Endothelial cell of umbilical vein (primary cell): ENCODE measurements at places on chromosomes 4 and X.

- peak; percentile 84 for DNase-seq
These were observed 6.7 kb upstream of the PPID start for GRCh38 chr4:158729716-158730559.

DNA sequence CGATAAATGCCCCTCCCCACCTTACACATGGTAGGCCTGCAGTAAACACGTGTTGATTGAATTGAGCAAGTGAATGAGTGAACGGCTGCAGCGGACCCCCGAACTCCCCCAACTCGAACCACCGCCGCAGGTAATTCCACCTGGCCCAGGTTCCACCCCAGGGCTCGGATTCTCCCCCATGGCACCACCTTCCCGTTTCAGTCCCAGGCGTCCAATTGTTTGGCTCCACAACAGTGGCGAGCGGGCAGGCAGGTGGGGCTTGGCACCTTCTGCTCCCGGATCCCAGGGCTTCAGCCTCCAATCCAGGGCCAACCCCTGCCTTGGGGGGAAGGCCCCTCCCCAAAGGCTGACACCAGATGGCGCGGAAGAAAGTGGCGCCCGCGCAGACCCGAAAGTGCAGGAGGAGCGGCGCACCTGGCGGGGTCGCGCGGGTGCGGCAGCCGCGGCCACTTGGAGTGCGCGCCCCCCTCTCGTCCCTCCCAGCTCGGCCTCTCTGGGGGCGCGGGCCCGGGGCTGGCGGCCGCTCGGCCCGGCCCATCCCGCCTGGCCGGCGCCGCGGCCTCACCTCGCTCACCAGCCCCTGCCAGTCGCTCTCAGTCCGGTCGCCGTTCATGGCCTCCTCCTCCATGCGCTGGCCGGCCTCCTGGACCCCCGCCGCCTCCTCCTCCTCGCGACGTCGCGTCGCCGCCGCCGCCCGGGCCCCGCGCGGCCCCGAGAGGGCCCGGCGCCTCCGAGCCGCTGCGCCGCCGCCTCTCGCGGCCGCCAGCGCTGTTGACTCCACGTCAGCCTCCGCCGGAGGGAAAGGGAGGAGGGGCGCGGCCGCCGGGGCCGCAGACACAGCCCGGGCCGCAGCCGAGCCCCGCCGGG is at the start of gene CCDC149:
TSS of gene CCDC149 (minus strand) at position 791 of the 867 bp plus-strand sequence. CDS start at position 613, 178 bp downstream.
- DNase-seq, result peak; percentile 43

DNA sequence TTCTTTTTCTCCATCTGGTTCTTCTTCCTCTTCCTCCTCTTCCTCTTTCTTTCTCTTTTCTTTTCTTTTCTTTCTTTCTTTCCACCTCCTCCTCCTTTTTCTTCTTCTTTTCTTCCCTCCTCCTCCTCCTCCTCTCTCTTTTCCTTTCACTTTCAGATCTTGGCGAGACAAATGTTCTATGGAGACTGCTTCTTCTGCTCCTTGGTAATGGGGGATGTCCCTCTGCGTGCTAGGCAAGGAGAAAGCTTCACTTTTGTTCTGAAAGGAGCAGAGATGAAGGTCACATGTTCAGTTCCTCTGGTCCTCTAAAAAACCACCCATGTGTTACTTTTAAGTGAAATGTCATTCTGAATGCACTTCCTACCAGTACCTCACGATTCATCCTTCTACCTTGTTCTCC is 33.2 kb downstream of the NBDY start:
- DNase-seq, result no peak

DNA sequence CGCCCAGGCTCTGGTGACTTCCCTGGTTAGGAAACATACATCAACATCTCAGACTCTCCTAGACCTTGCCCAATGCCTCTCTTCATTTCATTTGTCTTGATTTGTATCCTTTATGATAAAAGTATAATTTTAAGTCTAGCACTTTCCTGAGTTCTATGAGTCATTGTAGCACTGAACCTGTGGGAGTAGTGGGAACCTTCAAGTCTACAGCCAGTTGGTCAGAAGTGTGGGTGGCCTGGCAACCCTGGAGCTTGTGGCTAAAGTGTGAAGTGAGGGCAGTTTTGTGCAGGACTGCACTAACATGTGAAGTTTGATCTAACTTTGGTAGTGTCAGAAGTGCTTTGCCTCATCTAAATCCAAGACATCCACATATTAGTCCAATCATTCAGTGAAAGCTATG is 259.3 kb upstream of the IGFBP7 start:
- no peak for DNase-seq

DNA sequence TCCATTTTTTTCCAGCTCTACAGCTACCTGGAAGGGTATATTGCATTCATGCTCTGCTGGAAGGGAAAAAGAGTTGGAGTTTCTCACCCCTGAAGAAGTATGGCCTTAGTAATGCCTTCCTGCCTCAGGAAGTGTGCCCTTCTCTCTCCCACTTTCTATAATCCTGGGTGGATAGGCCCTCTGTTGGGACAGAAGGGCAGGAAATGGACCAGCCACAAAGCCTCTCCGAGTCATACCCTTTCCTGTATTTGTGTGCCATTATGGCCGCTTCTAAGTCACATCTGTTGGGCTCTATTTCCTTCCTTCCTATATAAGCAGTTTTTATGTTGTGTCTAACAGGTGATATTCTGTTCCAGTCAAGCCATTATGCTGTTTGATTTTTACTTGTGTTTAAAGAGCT is 74.8 kb upstream of the SMARCA5 start:
- DNase-seq, result peak; percentile 39

DNA sequence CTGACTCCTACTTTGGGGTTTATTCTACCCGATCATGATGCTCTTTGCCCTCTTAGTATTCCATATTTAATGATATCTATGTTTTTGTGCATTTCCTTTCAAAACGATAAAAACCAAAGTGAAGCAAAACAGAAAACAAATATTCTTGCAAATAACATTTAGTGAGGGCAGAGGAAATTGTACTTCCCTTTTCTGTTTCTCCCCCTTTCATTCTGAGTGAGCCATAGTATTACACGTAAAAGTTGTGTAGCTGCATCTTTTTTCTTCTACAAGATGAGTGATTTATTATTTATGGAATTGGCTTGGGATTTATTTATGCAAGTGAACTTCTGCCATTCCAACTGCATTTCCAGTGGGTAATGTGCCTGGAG is 109.9 kb downstream of the AFF2 start:
- DNase-seq, result no peak

DNA sequence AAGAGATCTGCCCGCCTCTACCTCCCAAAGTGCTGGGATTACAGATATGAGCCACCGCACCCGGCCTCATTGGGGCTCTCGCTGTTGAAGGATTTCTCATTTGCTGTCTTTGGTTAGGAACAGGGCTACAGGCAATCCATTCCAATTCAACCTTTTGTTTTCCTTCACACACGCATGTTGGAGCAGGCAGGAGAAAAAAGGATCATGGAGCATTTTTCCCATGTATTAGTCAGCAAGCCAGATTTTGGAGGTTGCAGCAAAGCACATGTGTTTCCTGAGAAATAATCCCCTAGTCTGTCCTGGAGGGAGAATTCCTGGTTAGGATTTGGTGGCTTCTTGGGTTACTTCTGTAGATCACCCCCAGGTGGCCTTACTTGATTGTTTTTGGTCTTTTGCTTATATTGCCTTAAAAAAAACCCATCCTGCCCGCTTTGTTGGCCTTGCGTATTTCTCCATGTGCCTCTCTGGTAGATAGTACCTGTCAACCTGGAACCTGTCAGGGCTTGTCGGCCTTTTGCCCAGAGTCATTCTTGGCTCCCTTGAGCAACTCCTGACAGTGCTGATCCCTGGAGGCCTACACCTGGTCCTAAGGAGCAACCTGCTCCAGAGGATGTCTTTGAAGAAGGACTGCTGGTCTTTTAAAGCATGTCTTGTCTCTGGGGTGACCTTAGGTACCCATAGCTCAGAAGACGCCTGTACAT is 82.4 kb upstream of the CLCN4 start:
- no peak for DNase-seq

- DNase-seq, result no peak
These were observed 7.4 kb downstream of the PLCXD1 start for GRCh38 chrX:288561-288991.

GRCh38 chr4:2289955-2290333 is 28.0 kb upstream of the MXD4 start:
- no peak for DNase-seq

GRCh38 chrX:140866446-140866845 is 135.9 kb upstream of the SPANXB1 start:
- DNase-seq, result no peak

DNA sequence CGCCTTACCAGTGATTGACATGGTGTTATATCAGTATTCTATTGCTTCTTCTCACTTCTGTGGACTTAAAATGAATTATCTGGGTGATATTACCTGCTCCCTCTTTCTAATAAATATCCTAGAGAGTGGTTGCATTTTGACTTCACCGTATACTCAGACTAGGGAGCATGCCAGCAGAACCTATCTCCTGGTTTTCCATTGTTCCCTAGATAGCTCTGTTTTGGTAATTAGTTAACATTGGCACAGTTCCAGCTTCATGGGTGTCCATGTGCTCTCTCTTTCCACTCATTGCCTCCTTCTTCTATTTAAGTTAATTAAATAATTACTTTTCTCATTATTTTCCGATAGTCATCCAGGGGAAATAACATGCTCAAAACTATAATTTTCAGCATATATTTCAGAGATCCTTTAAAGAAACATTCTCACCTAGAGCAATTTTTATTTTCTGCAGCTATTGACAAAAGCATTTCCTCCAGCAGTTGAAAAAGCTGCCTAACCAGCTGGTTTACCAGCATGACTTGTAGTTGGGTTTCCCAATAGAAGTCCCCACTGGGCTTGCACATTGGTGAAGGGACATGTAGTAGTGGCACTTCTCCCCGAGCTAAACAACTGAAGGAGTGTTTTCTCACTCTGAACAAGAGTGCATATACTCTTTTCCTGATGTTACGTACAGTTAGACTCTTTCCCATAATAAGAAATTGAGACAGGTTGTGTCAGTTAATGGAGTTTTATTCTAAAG is 27.9 kb upstream of the PAPSS1 start:
- no peak for DNase-seq

GRCh38 chr4:10074767-10075105 is 41.9 kb downstream of the WDR1 start:
- peak; percentile 53 for DNase-seq

DNA sequence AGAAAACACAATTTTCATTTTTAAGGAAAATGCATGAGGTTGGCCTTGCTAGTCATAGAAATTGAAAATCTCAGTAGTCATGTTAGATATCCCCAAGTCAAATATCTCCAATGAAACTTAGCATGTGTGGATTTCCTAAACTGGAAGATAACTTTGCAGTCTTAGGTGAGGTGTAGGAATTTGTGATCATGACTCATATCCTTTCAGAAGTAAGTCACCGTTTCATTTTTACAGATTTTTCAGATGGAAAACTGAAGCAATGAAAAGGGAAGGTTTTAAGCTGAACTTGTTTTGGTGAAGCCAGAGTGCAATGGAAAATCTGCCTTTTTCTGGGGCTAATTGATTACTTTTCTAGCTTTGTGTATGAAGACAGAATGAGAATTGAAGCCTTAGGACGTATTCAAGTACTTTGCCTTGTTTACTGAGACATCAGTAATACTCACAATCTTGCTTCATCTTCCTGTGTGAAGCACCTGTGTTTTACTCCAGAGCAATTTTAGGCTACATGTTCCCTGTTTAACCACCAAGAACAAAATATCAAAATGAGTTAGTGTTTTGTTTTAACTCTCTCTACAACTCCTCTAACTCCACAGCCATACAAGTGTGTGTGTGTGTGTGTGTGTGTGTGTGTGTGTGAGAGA is 1662.8 kb upstream of the ADGRL3 start:
- DNase-seq, result no peak

- DNase-seq, result no peak
These were observed 5.4 kb downstream of the LAGE3 start for GRCh38 chrX:154473683-154474082.

GRCh38 chr4:71599578-71599977 is 184.3 kb downstream of the GC start:
- no peak for DNase-seq

- DNase-seq, result no peak
These were observed 76.6 kb upstream of the SRD5A3 start for GRCh38 chr4:55269470-55269869.

DNA sequence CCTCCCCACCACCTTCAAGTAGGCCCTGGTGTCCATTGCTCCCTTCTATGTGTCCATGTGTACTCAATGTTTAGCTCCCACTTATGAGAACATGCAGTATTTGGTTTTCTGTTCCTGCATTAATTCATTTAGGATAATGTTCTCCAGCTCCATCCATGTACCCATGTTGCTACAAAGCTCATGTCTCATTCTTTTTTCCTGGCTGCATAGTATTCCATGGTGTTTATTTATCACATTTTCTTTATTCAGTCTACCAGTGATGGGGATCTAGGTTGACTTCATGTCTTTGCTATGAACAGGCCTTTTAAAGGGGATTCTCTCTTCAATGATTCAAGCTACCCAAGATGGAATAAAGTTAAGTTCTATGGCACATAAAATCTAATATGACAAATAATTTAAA is 119.6 kb downstream of the PPP3CA start:
- DNase-seq, result no peak

DNA sequence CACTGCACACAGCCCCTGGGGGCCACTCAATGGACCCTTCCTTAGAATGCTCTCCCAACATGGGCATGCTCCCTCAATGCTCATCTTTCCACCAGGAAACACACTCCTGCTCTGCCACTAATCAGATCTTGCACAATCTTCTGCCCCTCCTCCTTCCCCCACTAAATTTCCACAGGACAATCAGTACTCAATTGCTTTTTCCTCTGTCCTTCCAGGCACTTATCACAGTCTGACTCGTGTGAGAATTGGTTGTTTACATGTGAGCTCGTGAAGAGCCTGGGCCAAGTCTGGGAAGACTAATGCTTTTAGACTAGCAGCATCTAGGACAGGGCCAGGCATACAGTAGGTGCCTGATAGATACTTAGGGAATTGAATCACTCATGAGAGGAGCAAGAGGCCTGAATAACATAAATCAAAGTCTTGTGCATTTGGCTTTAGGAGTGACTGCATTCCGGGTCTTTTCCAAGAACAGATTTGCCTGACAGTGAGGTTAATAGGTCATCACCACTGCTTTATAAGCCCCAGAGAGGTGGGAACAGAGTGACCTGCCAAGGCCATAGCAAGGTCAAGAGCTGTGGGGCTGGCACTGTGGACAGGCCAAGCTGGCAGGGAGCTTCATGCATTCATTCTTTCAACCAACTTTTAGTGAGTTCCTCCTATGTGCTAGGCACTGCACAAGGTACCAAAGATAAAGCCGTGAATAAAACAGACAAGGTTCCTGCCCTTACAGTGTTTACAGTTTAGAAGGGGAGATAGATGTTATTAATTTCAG is 55.0 kb downstream of the PRPS1 start:
- peak; percentile 61 for DNase-seq

DNA sequence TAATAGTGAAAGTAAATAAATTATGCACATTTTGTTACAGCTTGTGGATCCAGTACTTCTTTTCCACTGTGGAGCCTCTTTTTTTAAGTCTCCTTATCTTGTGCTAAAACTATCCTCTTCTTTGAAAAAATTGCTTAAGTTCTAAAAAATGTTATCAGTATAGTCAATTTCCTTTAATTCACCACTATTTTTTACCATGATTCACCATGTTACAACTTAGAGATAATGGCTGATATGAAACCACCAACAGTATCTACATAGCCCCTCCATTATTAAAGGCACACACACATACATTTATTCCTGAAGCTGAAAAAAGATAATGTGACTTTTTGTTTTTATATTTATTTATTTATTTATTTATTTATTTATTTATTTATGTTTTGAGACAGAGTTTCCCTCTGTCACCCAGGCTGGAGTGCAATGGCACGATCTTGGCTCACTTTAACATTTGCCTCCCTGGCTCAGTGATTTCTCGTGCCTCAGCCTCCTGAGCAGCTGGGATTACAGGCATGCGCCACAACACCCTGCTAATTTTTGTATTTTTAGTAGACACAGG is 243.2 kb downstream of the SPOCK3 start:
- DNase-seq, result no peak

GRCh38 chr4:107069049-107069448 is 32.9 kb upstream of the DKK2 start:
- DNase-seq, result peak; percentile 90
